NCI-H2081 treated with DMSO at 0.1 percent for 48 hours (cell line): ENCODE measurements at places on chromosomes 2 and 18.

DNA sequence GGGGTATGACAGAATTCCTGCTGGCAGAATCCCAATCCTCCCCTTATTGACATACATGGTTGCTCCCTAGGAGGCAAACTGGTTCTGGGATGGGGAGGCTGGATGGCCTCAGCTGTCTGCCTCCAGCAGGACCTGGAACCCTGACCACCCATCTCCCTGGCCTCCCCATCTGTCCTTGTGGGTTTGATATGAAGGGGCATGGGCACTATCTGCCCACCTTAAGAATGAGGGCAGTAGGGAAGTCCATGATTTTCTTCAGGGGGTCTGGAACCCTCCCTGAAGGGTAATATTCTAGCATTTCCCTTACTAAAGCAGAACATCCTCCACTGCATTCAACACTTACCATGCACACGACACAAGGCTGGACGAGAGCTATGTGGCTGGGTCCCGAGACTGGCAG is 113.6 kb downstream of the VAPA start:
- no peak for DNase-seq

- no peak for DNase-seq
These were observed 48.5 kb downstream of the C2orf74 start for GRCh38 chr2:61210332-61210981.

GRCh38 chr2:65053199-65053598 is 3.0 kb upstream of the CEP68 start:
- no peak for DNase-seq

GRCh38 chr18:9827211-9827792 is 58.5 kb upstream of the TXNDC2 start:
- DNase-seq, result no peak

GRCh38 chr2:113038291-113038690 is 14.4 kb downstream of the IL36B start:
- DNase-seq, result no peak
